ENCODE measurements at places on chromosomes 12 and 14. TPM values are rescaled to one million over a fixed set of nuclear protein-coding genes. Genes with fewer than 3 reads are reported as not detected.

HNF1A gene
- total RNA-seq, result 3.9 TPM

ANHX gene
- total RNA-seq, result not detected

CPM gene
- total RNA-seq, result 5.3 TPM

GALC gene
- 10.9 TPM for total RNA-seq

RNASE3 gene
- total RNA-seq, result not detected

KRT71 gene
- not detected for total RNA-seq
